CD4-positive, alpha-beta T cell treated with Interleukin-4 for 4 hours (primary cell): ENCODE measurements at places on chromosomes 7 and 10.
A peak's percentile ranks its signal among the peaks of the same experiment; 100 is the strongest.

DNA sequence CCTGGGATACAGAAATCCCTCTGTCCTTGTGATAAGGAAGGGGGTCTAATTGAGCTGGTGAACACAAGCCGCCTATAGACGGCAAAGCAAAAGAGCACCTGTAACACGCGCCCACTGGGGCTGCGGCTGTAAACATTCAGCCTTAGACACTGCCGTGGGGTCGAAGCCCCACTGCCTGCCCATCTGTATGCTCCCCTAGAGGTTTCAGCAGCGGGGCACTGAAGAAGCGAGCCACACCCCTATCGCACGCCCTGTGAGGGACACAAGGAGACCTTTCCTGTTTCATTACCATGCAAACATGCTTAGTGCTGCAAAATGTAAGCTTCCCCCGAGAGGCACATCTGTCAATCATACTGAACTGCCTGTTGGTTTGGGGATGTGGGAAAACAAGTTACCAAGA lies 82.1 kb downstream of the NRP1 start:
- no peak for DNase-seq

DNA sequence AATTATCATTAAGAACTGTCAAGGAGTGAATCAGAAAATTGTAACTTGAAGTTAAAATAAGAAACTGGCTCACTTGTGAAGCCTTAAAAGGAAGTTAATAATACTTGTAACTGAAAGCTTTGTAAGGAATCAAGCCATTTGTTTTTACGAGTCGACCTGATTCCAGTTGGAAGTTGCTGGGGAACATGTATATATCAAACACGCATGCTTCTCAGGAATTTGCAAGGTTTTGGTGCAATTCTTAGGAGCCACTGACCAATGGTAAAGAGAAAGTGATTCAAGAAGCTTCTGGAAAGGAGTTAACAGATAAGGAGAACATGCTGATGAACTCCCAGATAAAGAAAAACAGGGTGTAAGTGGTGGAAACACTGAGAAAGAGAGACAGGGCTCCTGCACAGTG lies 56.4 kb downstream of the ETV1 start:
- DNase-seq, result no peak

GRCh38 chr10:66828957-66829356 lies 96.9 kb upstream of the LRRTM3 start:
- DNase-seq, result no peak

DNA sequence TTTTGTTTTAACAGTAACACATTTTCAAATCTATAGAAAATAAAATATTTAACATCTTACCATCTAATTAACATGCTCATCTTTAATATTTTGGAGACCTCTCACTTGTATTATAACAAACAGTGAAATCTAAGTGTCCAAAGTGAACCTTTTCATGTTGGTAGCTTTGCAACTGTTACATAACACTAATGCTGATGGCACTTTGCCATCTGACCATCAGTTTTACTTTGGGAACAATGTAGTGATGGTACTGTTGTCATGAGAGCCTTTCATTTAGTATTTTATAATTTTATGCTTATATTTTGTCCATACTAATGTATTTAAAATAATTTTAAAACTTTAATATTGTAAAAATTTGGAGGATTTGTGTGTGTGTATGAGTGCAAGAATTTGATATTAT lies 1017.0 kb upstream of the KCND2 start:
- no peak for DNase-seq

DNA sequence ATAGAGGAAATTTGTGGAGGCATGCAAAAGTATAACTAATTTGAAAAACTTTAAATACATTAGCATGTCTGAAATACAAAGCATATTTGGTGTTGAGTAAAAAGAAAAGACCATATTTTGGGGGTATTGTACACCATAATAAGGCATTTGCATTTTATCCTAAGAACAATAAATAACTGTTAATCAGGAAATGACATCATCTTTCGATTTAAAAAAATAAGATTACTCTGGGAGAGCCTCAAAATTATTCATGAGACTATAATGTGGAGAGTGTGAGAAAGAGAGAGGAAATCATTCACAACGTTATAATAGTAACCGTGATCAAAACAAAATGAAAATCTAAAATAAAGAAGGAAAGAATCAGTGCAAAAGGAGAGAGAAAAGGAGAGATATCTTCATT lies 712.3 kb upstream of the POT1 start:
- no peak for DNase-seq

- DNase-seq, result no peak
Observed at GRCh38 chr10:96789571-96790108, 42.5 kb upstream of the LCOR start.

GRCh38 chr10:85603151-85603940 lies 763.2 kb downstream of the GRID1 start:
- DNase-seq, result peak; percentile 8
